ENCODE measurements at places on chromosomes 3 and 15.

- DNase-seq: no peak
Observed at GRCh38 chr15:34436126-34436955, 1.3 kb downstream of the GOLGA8A start.

DNA sequence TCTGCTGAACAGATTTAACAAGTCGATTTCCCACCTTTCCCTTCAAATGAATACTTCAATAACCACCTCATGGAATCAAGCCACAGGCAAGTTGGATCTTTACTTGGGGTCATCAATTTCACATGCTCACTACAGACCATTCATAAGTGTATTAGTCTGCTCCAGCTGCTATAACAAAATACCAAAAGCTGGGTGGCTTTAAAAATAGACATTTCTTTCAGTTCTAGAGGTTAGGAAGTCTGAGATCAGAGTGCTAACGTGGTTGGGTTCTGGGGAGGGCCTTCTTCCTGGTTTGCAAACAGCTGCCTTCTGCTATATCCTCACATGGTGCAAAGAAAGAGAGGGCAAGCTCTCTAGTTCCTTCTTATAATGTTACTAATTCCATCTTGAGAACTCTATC is 5.1 kb downstream of the GPR176 start:
- no peak for DNase-seq

- no peak for DNase-seq
Observed at GRCh38 chr15:66931768-66932633, 133.4 kb upstream of the SMAD3 start.

GRCh38 chr3:171558188-171558696 is 98.0 kb upstream of the TNIK start:
- DNase-seq: no peak

DNA sequence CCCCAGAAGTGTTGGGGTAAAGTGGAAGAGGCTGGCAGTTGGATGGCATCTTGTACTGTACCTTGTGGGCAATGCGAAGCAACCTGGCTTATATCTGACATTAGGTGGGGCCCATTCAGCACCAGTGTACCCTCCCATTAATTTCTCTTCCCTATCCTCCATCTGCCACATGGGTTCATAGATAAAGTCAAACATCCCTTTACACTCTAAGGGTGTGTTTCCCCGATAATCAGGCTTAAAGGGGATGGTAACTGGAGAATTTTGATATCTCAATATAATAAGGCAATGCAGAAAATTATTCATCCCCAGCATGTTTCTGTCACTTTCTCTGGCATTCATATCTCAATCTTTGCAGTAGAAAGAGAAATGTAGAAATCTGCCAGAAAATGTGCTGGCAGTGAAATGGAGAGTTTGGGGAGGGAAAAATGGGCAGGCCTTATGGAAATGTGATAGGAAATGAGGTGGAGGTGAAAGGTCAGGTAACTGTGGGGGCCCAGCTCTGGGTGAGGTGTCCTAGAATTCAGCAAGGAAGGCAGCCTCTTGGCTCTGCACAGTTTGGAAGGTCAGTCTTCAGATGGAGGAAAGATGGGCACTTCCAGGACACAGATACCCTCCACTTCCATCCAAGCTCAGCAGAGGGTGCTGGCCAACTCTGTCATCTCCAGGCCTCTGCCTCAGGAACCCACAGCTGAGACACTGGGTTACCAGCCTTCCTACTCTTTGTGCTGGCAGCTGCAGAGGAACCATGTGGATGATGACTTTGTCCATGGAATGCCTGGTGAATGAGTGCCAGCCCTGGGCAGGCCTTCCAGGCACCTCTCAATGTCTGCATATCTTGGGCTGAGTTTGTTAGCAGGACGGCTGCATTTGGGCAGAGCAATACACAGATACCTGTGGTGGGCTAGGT is 325.9 kb upstream of the CTDSPL start:
- no peak for DNase-seq

GRCh38 chr15:85584872-85585271 is 204.5 kb downstream of the AKAP13 start:
- DNase-seq: no peak

DNA sequence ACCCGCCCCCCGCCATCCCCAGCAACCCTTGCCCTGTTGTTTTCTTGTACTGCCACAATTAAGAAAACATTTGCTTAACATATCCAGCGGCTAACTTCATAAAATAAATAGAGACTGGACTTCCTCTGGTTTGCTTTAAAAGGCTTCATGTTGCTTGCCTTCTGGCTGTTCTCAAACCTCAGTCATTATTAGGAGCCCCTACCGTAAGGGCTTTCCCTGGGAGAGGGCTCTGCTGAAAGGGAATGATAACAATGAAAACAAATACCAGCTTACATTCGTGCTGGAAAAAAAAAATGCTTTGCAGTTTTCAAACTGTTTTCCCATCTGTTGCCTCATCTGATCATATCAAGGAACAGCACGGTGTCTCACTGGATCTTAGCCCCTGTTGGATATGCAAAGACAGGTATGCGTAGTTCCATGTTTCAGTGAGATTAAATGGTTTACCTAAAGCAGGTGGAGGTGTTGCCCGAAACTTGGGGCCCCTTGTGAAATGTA is 77.2 kb upstream of the VGLL4 start:
- no peak for DNase-seq

DNA sequence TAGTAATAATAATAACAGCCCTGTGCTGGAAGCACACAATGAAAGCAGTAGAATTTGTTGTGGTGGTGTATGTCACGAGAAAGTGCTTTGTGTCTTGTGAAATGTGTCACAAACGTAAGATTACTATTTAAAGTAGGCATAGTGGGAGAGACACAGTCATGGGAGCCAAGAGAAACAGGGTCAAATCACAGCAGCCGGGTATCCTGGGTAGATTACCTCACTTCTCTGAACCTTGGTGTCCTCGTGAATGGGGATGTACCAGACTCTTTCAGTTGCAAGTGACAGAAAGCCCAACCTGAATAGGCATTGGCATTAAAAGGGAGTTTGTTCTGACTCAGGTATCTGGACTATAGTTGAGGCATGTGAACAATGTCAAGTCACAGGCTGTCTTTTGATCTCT is 29.1 kb upstream of the SRGAP3 start:
- DNase-seq: no peak

DNA sequence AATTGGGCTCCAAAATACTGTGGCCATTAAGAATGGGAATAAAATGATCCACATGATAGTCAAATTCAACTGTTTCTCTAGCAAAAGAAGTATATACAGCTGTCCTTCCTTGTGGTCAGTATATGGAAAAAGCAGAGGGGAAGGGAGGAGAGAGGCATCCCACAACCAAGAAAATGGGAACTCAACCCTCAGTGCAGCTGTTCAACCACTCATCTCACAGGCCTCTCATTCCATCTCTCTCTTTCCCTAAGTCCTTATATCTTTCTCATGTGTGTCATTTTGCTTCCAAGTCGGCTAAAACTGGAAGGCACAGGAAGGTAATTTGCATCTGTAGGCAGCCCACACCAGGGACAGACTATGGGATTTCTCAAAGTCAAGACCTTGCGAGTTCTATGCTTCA is 27.5 kb downstream of the AVEN start:
- DNase-seq: no peak

- DNase-seq: no peak
Observed at GRCh38 chr3:137202941-137203340, 245.2 kb downstream of the IL20RB start.

GRCh38 chr3:156311930-156312329 is 191.6 kb downstream of the KCNAB1 start:
- DNase-seq: no peak

- DNase-seq: no peak
Observed at GRCh38 chr3:191246630-191247029, 47.6 kb downstream of the OSTN start.

DNA sequence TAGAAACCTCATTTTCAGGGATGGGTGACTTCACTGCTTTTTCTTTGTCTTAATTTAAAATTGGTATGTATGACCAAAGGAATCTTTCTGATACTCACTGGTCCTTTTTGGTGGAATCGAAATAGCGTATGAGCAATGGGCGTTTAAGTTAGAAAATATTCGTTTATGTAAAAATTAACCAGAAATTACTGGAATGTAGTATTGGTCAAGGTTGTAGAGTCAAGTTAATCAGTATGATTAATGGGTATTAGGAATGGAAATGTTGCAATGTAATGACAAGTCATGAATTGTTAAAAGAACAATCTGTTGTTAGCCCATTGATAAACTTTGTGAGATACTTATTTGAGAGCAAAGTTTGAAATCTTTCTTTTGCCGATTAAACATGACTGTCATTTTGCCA is 36.9 kb downstream of the AKAP13 start:
- DNase-seq: no peak

GRCh38 chr3:58121183-58121582 is 89.6 kb downstream of the DNASE1L3 start:
- no peak for DNase-seq

DNA sequence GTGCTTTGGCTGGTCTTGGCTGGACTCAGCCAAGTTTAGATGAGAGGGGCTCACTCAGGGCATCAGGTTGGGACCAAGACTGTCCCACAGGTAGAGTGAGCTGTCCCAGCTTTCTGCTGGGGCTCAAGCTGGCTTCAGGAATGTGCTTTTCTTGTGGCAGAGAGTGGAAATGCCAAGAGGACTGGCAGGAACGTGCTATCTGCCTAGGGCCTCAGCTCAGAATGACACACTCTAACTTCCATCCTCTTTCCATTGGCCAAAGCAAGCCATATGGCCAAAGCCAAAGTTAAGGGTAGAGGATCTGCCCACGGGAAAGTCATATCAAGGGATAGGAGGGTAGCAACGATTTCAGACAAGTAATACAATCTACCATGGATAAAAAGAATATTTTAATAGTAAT is 178.8 kb downstream of the ABHD5 start:
- DNase-seq: no peak

DNA sequence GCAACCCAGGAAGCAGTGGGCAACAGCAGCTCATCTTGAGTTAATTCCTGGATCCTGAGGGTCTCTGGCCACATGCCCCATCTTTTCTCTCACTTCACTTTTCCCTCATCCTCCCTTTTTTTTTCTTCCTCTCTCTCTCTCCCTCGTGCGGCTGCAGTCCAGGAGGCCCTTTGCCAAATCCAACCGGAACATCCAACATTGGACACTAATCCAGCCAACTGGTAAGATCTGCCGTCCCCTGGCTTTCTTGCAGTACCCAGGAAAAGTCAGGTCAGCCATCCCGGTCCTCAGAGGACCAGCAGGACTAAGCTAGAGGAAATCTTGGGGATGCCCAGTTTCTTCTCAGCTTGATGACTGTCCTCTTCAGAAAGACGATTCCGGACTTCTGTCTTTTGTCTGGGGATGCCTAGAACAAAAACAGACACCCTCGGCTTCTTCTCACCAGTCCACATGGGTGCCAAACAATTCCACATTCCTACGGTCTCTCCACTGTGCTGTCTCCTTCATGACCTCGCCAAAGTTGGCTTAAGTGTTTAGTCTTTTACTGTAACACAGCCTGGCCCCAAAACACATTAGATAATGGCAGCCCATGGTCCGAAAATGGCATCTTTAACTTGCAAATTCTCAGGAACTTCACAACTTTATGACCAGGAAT is 115.6 kb downstream of the GSK3B start:
- no peak for DNase-seq

- no peak for DNase-seq
Observed at GRCh38 chr3:129317014-129317771, 38.5 kb downstream of the HMCES start.

- no peak for DNase-seq
Observed at GRCh38 chr3:41011854-41012253, 187.5 kb upstream of the CTNNB1 start.

- DNase-seq: no peak
Observed at GRCh38 chr15:36645106-36645505, 65.7 kb downstream of the CDIN1 start.

Measured in activated T-helper 1 cell treated with Interleukin-2 at 50 U/mL for 16 hours (primary cell).